ENCODE measurements at places on chromosomes 13 and 19.

- DNase-seq = no peak
Observed at GRCh38 chr13:108315991-108316390, 46.5 kb downstream of the TNFSF13B start.

- DNase-seq = no peak
Observed at GRCh38 chr13:41858780-41859179, 102.1 kb downstream of the VWA8 start.

GRCh38 chr13:32047088-32047487 is 15.5 kb downstream of the FRY start:
- no peak for DNase-seq

- no peak for DNase-seq
Observed at GRCh38 chr19:15837221-15837731, 21.8 kb upstream of the OR10H1 start.

- peak; percentile 40 for DNase-seq
Observed at GRCh38 chr13:93690139-93690538, 463.5 kb downstream of the GPC6 start.

GRCh38 chr19:5200844-5201243 is 139.8 kb downstream of the PTPRS start:
- no peak for DNase-seq

GRCh38 chr13:109782823-109783431 is 3.5 kb downstream of the IRS2 start:
- peak; percentile 61 for DNase-seq

- no peak for DNase-seq
Observed at GRCh38 chr19:37790244-37790925, 11.0 kb upstream of the ZNF573 start.

DNA sequence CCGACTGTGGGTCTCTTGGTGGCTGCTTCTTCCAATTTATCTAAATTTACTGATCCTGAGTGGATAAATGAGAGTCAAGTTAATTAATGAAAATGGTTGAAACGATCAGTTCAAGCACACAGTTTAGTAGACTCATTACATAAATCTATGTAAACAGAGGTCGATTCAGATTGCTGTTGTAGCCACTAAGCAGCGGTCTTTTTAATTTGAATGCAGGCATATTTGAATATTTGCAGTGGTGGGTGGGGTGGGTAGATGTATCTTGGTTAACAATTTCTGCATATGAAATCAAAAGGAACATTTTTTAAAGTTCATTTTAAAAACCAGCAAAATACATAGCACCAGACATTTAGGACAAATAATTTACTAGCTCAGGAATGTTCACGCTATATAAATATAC is 325.9 kb downstream of the KLF12 start:
- no peak for DNase-seq

- no peak for DNase-seq
Observed at GRCh38 chr19:34461375-34462100, 20.0 kb upstream of the WTIP start.

- no peak for DNase-seq
Observed at GRCh38 chr13:63081400-63082014, 1665.9 kb upstream of the PCDH20 start.

GRCh38 chr13:101876951-101877350 is 424.5 kb downstream of the ITGBL1 start:
- DNase-seq = no peak

DNA sequence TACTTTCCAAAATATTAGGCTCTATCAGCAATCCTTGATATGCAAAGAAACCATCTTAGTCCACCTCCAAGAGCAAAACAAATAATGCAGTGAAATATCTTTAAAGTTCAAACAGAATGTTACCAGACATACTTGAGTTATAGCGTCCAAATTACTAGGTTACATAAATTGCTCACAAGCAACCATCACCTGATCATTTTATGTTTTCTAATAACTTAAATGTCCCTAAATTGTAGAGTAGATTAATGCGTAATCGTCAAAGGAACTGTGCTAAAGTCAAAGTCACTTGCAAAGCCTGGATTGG is 350.6 kb upstream of the ARGLU1 start:
- no peak for DNase-seq

DNA sequence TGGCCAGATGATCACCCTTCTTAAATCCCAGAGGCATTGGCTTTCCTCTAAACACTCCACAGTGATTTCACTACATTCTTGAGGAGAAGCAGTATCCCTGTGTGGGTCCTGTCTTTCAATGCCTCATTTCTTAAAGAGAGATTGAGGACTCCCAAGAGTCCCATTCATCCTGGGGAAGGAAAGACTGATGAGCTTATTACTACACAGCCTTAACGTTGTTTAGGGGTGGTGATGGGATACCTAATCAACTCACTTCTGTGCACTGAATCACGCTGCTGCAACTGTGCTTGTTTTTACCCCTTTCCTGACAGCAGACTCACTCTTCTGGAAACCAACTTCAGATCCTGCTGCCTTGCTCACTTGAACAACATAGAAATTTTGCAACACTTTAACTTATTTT is 203.1 kb downstream of the RGCC start:
- peak; percentile 23 for DNase-seq

GRCh38 chr19:18430417-18431144 is 7.4 kb downstream of the ISYNA1 start:
- no peak for DNase-seq

GRCh38 chr13:90995614-90996013 is 351.9 kb upstream of the MIR17HG start:
- no peak for DNase-seq

GRCh38 chr13:77298426-77298825 is 28.5 kb downstream of the MYCBP2 start:
- no peak for DNase-seq

DNA sequence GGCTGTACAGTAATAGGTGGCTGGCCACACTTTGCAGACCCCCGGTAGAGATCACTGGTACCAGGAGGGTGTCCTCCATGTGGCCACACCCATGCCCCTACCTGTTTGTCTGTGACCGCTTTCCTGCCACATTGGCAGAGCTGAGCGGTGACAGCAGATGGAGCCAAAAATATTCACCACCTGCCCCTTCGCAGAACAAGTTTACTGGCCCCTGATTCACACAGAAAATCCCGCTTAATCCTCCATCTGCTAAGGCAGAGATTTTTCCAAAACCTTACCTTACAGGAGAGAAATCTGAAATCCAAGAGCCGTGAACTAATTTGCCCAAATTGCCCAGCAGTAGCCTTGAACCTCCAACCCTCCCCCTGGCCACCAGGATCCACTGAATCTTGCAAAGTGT is 52.1 kb downstream of the MYO9B start:
- DNase-seq = no peak

DNA sequence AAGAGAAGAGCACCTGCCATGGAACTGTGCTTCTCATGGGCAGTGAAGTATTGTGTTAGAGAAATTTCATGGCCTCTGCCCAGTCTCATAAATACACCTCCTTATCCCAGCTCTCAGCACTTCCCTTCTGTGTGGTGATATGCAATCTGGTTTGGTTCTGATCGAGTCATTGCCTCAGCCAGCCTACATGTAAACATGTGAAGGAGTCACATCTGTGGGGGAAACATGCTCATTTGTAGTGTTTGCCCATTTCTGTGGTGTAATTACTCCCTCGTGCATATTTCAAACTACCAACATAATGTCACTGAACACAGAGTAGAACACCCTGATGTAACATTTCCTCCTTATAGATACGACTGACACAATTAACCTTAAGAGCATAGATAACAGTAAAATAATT is 183.0 kb downstream of the DCT start:
- no peak for DNase-seq

- no peak for DNase-seq
Observed at GRCh38 chr13:107447591-107447990, 767.7 kb downstream of the LIG4 start.

DNA sequence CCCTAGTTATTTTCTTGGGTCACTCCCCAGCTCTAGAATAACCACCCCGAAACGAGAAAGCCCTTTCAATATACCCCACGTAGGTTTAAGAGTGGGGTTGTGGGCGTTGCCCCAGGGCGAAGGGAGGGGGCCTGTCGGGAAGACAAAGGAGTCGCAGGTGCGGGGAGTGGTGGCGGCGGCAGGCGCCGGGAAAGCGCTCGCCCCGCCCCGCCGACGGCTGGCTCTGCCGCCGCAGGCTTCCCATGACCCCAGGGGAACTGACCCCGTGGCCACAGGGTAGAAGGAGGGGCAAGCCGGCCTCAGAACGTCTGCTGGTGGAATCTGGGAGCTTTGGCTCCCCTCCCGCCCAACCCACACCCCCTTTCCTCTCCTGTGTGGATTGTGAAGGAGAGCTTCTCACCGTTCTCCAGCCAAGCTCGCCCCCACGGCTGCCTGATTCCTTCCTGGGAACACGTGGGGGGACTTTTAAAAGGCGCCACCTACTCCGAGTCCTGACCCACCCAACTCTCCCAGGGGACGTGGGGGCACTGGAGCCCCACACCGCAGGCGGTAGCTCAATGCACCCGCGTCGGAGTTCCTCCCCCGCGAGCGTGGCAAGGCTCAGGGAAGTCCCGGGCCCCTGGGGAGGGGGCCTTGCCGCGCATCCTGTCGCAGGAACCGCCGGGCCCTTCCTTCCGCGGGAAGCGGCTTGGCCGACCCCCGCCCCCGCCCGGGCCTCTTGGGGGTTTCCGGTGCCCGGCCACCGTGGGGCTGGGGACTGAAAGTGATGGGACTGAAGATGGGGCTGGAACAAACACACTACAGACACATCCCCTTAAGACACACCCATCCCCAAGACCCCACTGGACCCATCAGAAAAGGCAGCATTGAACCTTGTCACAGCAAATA is 5.5 kb downstream of the IER2 start:
- peak; percentile 81 for DNase-seq

GRCh38 chr19:35248310-35249145 is at the start of gene LSR:
Gene LSR, plus strand, starts transcription at chr19:35249002. Its CDS starts 21 bp downstream, at chr19:35249023.
- DNase-seq = no peak

DNA sequence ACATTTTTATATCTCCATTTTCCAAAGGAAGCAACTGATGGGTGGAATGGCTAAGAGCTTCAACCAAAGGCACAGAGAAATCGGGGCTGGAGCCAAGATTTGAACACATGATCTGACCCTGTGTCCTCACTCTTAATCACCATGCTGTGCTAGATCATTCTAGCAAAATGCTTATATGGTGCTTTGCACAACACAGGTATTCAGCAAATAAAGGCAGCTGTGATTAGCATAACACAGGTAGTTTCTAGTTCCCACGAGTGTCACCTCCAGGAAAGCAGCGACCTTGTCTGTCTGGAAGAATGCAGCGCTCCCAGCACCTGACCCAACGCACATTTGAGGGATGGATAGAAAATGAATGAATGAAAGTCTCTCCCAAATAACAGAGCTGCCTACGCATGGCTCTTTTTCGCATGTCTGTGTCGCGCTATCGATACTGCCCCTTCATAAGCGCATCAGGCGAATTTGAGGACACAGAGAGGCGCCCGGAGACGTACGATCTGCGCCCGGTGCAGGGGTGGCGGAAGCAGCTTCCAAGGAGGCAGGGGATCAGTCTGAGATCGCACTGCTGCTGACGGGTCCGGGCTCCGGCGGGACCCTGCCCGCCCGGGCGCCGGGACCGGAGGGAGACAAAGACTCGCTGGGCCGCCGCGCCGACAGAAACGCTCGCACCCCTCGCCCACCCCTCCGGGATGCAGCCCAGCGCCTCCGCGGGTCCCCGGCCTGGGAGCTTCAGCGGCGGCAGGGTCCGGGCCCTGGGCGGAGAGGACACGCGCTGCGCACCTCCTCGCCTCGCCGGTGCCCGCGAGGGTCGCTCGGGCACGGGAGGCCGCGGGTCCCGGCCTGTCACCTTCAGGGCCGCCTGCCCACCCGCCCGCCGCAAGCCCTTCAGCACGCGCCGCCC is 609 bp downstream of the EPS15L1 start:
- DNase-seq = peak; percentile 43

- no peak for DNase-seq
Observed at GRCh38 chr19:27911122-27911898, 1301.6 kb downstream of the UQCRFS1 start.

GRCh38 chr13:26864576-26864975 is 104.0 kb upstream of the GPR12 start:
- DNase-seq = no peak

GRCh38 chr19:49342291-49342721 is 7.1 kb downstream of the CD37 start:
- no peak for DNase-seq

DNA sequence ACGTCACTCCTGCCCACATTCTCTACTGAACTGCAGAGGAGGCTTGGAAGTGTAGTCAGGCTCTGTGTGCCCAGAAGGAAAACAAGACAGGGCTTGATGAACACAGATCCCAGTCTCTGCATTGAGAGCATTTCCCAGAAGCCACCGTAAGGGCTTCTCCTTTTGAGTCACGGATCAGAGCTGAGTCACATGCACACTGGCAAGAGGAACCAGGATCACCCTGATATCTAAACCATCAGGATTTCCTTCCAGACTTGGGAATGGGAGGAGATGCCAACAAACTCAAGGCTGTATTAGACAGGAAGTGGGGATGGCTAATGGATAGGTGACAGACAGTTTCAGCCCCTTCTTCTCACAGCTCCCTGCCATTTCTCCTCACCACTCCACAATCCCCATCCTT is 17.7 kb upstream of the FBXO17 start:
- DNase-seq = no peak

DNA sequence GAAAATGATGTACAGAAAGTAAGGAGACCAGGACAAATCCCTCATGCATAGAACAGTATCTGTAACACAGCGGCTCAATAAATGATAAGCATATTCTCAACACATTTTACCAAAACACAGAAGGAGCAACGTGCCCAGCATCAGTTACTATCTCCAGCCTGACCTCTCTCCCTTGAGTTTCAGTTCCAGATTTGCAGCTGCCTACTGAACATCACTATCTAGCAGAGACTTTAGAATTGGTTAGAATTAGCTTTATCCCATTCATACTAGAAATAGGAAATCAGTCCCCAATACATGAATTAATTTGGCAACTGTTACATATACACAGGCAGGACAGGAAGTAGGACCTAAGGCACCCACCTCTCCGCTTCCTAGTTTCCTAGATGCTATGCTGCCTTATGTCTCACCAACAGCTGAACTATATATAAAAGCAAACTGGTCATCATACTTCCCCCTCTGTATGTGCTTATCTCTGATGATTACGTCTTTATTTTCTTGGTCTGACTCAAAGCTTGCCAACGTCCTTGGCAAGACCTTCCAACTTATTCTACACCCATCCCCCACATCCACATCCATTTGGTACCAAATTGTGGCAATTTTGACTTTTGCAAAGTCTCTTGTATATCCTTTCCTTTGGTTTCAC is 61.1 kb downstream of the SACS start:
- DNase-seq = no peak

DNA sequence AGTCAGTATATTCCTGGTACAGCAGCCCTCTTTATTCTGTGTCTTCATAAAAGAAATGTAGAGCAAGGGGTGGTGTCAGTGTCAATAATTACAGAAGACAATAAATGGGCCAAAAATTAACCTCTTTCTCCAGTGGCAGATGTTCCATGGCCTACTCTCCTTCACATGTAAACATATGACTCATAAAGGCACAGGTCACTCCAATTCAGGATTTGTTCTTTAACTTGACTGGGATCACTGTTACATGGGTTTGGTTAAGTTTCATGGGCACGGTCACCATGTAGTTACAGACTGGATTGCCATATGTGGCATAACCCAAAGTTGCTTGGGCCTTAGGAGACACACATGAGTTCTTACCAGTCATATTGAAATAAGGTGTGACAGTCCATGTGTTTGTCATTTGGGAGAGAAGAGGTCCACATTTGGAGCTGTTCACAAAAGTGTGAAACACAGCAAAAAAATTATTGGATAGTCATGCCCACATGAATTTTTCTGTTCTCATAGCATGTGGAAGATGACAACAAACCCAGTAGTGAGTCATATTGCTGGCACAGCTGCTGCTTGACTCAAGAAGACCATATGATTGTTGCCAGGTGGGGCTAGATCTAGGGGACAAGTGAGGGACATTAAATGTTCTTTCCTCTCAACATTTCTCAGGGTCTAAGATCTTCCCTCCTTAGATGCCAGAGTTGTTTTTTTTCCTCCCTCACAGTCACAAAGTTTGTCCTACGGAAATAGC is 68.1 kb upstream of the HTR2A start:
- no peak for DNase-seq

Measured in A673 (cell line).